Peyer's patch (tissue), 4 donors: ENCODE measurements at places on chromosomes 2 and 18.

GRCh38 chr2:191618046-191618780 lies 59.7 kb upstream of the NABP1 start:
- no peak for DNase-seq

GRCh38 chr2:11672407-11672806 lies 2.4 kb upstream of the NTSR2 start:
- no peak for DNase-seq

- no peak for DNase-seq
Measured at GRCh38 chr18:55250768-55251173, 291.5 kb upstream of the CCDC68 start.

DNA sequence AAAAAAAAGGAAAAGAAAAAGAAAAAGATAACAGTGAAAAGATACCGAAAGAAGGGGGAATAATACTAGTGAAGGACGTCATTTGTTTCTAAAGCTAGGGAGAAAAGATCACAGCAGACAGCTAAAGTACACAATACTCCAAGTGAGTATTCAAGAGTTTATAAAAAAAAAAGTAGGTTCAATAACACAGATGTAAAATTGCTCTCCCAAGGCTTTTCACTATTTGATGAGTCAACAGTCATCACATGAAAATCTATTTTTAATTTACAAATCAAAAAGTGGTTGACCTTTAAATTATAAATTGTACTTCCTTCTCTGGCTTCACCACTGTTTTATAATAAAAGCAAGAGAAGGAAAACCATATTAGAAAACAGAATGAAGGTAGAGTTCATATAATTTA lies 144.0 kb downstream of the ZRANB3 start:
- DNase-seq: no peak

DNA sequence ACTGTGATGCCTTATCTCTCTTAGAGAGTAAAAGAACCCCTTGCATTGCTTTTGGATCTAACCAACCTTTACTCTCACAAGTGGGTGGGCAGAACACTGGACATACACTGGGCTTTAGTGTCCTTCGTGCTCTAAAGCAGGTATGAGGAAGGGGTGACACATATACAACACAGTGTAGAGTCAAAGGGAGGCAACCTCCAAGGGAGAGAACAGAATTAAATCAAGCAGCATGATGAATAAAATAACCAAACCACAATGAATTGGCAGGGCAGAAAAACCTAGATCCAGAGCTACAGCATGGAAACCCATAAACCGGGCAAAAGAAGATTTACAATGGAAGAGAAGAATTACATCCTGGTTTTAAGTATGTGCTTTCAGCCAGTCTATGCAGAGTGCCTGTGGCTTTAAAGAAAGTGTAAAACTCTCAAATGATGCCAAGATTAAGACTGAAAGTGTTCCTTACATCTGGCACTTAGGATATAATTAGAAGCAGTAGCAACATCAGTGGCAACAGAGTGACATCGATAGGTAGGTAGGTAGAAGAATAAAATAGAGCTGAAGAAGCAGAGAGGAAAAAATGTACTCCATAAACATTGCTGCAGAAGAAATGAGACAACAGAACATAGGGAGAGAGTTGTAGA lies 191.7 kb upstream of the ZC3H15 start:
- no peak for DNase-seq

DNA sequence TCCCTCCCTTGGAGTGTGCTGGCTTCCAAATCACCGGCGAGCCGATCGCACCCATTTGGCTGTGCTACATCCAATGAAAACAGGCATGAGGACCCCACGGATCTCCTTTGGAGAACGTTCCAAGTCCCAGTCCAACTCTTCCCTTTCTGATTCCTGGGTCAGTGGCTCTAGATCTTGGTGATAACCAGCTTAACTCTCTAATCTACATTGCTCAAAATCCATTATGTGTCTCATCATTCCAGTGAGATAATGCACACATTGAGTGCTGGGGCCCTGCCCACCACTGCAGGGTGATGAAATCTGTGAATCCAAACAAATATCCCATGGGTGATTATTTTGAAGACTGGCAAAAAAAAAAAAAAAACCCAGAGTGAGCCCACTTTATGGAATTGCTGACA lies 232.7 kb upstream of the COPS8 start:
- DNase-seq: no peak

DNA sequence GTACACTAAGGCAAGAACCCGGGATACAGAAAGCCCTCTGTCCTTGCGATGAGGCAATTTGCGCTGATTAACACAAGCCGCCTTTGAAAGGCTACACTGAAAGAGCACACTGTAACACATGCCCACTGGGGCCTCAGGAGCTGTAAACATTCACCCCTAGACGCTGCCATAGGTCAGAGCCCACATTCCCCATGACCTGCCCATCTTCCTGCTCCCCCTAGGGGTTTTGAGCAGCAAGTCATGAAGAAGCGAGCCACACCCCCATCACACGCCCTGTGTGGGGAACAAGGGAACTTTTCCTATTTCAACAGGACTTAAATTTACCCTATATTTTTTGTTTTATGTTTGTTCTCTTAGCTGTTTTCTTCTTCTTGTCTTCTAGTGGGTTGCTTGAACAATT lies 47.8 kb upstream of the SLC4A10 start:
- no peak for DNase-seq

- DNase-seq: no peak
Measured at GRCh38 chr2:146602856-146603255, 1242.0 kb upstream of the ACVR2A start.

GRCh38 chr2:168773719-168774521 lies 28.5 kb upstream of the NOSTRIN start:
- peak; percentile 82 for DNase-seq

DNA sequence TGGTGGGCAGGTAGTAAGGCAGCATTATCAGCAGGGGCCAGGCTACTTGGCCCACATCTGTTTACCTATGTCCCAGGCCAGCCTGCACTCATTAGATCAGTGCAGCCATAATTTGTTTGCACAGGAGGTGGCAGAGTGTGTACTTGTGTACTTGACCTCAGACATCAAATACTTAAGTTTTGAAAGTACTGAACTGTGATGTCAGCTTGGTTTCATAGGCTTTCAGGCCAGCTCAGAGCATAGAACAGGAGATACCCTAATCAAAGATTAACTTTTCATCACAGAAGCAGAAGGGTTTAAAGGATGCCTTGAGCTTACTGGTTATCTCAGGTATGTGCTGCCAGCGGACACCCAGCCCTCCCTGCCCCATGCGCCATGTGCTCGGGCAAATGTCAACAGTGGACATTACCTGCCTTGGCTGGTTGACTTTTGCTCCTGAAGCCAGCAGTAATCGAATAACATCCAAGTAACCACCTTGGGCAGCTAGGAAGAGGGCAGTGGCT lies 33.2 kb downstream of the ANKRD29 start:
- DNase-seq: no peak

GRCh38 chr2:119647440-119648169 lies 31.4 kb upstream of the TMEM177 start:
- DNase-seq: peak; percentile 57

- DNase-seq: no peak
Measured at GRCh38 chr2:88329815-88330603, 122.5 kb downstream of the FOXI3 start.

DNA sequence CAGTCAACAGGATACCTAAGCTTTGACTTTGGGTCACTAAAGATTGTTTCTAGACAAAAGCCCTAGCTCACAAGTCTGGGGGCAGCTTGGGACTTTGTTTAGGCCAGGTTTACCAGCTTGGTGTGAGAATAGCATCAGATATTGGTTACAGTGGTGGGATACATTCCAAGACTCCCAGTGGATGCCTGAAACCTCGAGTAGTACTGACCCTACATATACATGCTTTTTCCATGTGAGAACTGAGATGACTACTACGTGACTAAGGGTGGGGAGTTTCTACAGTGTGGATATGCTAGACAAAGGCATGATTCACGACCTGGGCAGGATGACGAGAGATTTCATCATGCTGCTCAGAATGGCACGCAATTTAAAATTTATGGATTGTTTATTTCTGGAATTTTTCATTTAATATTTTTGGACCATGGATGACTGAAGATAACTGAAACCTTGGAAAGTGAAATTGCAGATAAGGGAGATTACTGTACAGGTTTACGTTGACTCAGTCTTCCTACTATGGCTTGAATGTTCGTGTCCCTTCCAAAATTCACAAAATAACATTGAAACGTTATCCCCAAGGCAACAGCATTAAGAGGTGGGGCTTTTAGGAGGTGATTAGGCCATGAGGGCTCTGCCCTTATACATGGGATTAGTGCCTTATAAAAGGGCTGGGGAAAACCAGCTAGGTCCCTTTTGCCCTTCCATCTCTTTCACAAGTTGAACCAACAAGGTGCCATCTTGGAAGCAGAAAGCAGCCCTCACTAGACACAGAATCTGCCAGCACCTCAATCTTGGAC lies 50.2 kb upstream of the CTAGE1 start:
- no peak for DNase-seq
